ENCODE measurements at places on chromosomes 7 and 10.

GRCh38 chr7:99390941-99391602 is 16.5 kb downstream of the ARPC1B start:
- no peak for DNase-seq

GRCh38 chr10:109957092-109957797 is 33.9 kb upstream of the XPNPEP1 start:
- no peak for DNase-seq

DNA sequence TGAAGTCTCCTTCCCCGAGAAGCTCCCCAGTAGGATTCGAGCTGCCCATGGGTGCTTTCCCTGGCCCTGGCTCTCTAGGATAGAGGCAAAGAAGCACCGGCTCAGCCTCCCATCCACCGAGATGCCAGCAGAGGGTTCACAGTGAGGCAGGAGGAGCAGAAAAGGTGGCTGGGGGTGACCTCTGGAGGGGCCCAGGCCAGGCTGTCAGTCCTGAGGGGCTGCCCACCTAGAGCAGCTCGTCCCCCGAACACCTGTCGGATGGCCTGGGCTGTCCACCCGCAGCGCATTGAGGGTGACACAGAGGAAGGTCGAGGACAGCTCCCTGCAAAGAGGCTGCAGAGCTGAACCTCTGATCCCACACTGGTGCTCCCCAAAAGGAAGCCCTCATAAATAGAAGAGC is 167.2 kb upstream of the PPP2R2D start:
- DNase-seq, result no peak

DNA sequence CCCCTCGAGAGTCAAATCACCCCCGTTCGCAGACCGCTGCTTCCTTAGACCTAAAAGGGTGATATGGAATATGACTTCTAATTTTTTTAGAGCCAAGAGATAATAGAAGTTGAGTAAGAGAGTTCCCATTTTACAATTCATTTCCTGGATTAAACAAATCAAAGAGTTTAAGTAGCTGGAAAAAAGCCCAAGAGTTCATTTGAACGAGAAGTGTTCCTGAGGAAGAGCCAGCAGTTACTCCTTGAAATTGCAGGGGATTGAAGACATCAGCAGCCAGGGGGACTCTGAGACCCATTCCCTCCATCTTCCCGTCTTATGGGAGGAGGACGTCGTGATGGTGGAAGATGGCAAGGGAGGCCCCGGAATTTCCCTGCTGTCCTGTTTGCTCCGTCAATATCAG is 277.0 kb downstream of the WDR11 start:
- DNase-seq, result no peak

DNA sequence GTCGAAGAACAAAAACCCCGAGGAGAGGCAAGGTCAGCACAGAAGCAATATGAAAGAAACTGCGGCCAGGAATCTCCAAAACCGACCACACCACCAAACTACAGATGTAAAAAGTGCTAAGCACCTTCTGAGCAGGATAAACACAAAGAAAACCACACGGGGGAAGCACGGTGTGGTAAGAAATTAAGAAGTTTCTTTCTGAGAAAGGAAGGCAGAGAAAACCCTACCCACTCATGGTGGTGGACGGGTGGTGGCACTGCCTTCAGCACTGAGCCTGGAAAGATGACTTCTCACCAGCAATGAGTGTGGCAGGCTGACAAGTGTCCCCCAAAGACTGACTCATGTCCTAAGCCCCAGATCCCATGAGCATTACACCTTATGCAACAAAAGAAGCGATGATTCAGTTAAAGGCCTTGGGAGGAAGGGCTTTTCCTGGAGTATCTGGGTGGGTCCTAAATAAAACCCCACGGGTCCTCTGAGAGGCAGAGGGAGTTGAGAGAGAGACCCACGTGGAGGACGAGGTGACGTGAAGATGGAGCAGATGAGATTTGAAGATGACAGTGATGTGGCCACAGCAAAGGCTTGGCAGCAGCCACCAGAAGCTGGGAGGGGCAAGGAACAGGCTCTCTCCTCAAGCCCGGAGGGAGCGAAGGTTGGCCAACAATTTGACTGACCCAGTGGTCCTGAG is 124.9 kb downstream of the DLG5 start:
- peak; percentile 79 for DNase-seq

DNA sequence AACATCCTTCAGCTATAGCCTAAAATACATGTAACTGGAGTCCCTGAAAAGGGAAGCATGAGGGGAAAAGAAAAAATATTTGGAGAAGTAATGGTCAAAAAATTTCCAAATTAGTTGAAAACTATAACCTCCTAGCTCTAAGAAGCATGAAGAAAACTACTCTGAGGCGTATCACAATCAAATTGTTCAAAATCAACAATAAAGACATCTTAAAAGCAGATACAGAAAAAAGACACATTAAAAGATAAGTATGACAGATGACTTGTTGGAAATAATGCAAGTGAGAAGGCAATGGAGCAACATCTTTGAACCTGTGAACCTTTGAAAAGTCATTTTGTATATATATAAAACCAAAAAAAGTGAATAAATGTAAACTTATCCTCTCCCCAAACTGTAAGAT is 93.1 kb downstream of the RNF32 start:
- DNase-seq, result no peak

DNA sequence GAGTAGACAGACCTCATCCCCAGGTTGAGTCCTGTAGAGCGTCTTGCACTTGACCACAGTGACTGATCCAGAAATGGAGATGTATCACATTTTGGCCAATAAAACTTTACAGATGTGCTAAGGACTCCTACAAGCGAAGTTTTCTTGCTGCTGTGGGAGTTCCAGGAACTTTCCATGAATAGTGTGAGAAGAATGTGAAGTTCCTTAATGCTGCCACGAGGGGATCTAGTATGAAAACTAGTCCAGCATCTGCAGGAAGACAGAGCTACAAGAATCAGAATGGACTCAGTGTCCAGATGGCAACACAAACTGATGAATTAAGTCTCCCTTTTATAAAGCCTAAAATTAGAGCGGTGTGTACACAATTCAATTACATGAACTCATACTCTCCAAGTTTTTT is 14.8 kb upstream of the LSM8 start:
- DNase-seq, result no peak

- DNase-seq, result no peak
These were observed 132.4 kb downstream of the SEPTIN14 start for GRCh38 chr7:55730197-55730596.

DNA sequence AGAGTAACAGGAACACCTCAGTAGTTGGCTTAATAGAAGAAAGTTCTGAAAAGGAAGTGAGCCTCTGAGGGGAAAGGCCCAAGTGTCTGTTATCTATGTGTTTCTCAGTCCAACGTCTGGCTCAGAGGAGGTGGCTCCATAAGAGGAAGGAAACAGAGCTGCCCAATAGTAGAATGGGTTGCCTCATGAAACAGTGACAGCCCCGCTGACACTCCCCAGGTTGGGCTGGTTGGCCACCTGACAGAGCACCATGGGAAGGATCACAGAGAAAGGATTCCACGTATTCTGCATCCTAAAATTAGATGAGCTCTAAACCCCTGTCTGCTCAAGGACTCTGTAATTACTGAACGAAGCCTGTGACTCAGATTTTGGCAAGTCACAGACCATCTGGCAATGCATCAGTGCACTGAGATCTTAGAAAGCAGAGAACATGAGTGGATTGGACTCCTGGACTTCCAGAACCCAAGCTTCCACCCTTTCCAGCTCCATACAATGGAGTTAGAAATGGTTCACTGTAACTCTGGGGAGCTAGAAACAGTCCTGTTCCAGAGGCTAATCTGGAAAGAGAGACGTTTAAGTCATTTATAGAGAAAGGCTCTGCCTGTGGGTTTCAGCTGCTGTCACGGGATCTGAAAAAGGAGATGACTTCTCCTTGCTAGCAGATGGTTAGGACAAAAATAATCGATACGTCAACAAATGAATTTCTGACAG is 2.9 kb downstream of the PKD2L1 start:
- peak; percentile 58 for DNase-seq

- DNase-seq, result no peak
These were observed 87.3 kb upstream of the FOXI2 start for GRCh38 chr10:127649642-127650041.

DNA sequence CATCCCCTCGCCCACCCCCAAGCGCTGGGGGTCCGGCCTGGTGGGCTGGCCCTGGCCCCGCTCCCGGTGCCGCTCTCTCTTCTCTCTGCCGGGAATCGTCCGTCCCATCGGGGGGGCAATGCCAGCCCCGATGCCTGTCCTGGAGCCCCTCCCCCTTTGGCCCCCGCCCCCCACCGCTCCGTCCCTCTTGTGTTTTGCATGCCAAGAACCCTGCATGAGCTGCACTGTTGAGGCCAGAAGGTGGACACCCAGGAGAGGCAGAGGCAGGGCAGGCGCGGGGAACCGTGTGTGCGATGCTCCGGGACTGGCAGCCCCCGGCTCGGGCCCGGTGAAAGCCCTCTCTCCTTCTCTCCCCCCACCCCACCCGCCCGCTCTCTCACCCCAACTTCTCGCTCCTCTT is 22.1 kb upstream of the HSPB1 start:
- DNase-seq, result no peak

- no peak for DNase-seq
These were observed 5.8 kb upstream of the PPP3CB start for GRCh38 chr10:73501651-73502050.

DNA sequence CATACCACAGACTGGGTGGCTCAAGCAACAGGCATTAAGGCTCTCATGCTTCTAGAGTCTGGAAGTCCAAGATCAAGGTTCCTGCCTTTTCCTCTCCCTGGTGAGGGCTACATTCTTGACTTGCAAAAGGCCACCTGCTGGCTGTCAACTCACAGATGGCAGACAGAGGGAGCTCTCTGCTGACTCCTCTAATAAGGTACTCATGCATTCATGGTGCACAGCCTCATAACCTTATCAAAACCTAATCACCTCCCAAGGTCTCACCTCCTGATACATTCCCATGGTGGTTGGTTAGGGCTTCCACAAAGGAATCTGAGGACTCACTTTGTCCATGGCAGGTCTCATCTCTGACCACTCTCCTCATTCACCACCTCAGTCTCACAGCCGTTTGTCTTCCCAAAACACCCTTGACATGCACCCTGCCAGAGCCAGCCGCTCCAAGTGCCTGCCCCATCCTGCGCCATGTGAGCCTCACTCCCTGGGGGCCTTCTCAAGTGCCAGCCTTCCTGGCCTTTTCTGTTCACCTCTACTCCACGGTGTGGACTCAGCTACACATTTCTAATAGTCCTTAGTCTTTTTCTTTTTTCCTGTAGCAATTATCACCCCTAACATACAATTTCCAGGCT is 400.3 kb upstream of the ADARB2 start:
- peak; percentile 8 for DNase-seq

DNA sequence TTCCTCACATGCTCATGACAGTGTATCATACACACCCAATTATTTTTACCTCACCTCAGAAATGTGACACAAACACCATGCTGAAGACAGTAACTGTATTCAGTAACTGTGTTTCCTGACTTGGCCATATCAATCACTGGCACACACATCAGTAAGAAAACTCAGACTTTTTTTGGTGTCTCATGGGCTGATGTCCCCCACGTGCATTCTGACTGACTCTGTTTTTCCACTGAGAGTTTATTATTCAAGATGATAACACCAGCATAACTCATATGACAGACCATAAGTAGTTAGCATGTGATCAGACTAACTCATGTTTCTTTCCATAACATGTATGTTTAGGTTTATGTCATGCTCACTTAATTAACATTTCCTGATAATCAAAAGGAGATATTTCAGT is 124.8 kb downstream of the CD36 start:
- no peak for DNase-seq

DNA sequence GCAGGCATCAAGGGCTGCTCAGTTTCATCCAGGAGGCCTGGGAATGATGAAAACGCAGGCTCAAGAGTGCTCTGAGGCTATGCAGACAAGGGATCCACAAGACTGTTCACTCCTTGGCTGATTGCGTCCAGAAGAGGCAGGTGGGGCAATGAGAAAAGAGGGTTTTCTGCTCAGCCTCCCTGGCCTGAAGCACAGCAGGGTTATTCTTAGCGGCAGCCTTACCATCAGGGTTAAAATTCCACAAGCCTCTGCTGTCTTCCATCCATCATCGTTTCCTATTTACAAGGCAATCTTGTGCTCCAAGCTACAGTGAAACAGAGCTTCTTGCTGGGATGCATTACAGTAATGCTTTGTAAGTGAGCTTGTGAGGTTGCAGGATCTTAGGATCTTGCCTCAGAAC is 129.4 kb upstream of the SHH start:
- DNase-seq, result no peak

GRCh38 chr10:116891208-116891607 is 41.9 kb downstream of the ENO4 start:
- no peak for DNase-seq

DNA sequence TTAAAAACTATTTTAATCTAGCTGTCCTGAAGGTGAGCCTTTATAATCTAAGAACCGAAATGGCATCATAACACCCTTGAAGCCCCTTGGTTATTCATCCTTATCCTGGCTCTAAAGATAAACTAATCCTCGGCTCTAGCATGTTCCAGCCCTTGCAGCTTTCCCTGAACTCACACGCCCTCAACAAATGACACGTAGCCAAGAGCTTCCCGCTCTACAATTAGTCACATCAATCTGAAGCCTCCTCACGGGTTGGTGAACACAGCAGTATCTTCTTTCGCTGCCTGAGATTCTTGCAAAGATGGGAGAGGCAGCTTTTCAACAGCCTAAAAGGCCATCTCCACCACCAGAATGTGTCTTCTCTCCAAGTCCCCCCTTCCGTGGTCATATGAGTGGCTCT is 4.1 kb downstream of the FRMD4A start:
- no peak for DNase-seq

GRCh38 chr10:22643775-22644174 is 70.6 kb downstream of the PIP4K2A start:
- no peak for DNase-seq

GRCh38 chr10:48632166-48632565 is 27.3 kb upstream of the ARHGAP22 start:
- DNase-seq, result no peak

- DNase-seq, result no peak
These were observed 298.9 kb downstream of the WDR37 start for GRCh38 chr10:1354809-1355710.

GRCh38 chr10:124354411-124355382 is 64.0 kb downstream of the OAT start:
- peak; percentile 44 for DNase-seq

DNA sequence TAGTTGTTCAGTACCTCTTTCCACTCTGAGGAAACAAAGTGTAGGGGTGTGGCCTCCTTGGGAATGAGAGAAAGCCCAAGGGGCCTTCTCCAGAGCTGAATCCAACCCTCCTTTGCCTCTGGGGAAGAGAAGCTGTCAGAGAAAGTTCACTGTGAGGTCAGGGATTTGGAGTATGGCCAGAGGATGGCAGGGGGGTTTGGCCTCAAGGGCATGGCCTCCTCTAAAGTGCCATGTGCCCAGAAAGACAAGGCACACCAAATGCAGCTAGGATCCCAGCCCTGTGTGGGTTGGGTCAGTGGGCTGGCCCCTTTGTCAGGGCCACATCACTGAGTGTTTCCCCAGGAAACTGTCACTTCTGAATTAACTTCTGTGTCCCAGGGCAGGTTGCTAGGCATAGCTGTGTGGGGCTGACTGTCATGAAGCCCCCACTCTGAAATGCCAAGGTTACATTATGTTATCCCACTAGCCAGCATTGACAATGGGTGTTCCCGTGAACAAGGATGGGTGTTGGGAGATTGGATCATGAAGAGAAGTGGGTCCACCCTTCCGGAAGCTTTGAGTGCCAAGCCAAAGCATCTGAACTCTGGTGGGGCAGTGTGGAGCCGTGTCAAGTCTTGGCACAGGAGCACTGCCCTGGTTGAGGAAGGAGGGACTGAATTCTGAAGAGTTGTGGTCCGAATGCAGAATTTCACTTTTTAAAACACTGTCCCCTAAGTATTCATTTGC is 123.3 kb downstream of the ZMIZ1 start:
- DNase-seq, result no peak

All from activated CD4-positive, alpha-beta T cell treated with anti-CD3 and anti-CD28 coated beads, Interleukin-2, Interleukin-6, amounts not matched to agents 100 ng/mL and 50 ng/mL, durations not matched to agents 16 hours and 8 hours (primary cell).